BJ (cell line): ENCODE measurements at places on chromosomes 13 and 19.
A peak's percentile ranks its signal among the peaks of the same experiment; 100 is the strongest.

DNA sequence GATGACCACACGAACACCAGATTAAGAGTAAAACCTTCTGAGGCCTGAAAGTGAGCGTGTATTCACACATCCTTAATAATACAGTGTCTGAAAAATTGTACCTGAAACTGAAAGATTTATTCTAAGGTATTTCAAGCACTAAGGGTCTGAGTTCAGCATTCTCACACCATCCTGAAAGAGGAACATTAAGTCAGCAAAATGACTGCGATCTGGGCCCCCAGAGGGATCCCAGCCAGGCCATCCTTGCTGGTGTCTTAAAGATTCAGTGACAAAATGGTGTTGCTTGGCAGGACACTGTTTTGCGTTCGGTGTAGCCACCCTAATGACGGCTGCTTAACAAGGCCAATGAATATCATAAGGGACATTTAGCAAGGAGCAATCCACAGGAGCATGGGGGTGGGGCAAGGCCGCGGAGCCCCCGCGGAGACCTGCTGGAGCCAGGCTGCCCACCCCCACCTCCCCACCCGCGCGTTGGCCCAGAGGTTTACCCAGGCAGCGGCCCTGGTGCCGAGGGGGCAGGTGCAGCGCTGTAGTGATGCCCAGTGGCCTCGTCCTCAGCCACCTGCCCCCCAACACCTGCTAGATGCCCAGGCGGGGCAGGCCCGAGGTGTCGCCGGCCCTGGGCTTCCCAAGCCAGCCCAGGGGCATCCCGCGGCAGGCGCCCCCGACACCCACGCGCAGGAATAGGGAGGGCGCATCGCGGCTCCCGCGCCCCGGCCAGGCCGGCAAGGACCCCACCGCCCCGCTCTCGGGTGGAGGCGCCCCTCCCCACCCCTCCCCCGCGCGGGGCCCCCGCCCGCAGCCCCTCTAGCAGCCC is 742 bp downstream of the NALCN start:
- DNase-seq, result no peak

- DNase-seq, result peak; percentile 9
Measured at GRCh38 chr13:38888309-38888708, 102.3 kb downstream of the STOML3 start.

- DNase-seq, result no peak
Measured at GRCh38 chr13:24661713-24662112, 18.5 kb upstream of the ATP12A start.

DNA sequence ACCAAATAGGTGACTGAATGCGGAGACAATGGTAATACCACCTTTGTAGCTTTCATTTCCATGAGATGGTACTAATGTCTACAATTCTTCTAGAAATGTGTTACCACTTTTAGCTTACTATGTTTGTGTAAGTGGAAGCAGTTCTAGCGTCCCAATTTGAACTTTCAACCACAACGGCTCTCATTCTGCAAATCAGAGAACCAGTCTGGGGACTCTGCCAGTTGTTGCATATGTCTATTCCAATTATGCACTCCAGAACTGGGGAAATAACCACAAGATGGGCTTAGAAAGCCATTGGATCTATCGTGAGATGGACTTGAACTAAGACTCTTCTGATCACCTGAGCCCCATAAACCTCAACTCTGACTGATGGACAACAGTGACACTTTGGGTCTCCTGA is 862.3 kb downstream of the SLITRK1 start:
- DNase-seq, result no peak

- DNase-seq, result no peak
Measured at GRCh38 chr19:14678199-14678598, 3.6 kb upstream of the ADGRE3 start.

DNA sequence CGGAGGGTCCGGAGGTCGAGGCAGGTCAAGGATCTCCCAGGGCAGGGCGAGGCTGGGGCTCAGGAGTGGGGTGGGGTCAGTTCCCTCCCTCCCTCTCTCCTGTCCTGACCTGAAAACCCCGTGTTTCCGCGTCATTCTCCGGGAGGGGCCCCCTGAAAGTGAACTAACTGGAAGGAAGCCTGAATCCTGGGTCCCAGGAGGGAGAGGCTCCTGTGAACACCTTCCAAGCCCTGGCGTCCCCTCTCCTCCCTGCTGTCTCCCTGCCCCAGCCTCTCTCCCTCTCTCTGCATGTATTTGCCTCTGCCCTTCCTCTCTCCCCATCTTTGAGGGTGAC is 741 bp upstream of the CADM4 start:
- DNase-seq, result no peak

GRCh38 chr19:6056282-6056741 is 54.0 kb downstream of the RFX2 start:
- no peak for DNase-seq

GRCh38 chr19:4582980-4583842 is 23.7 kb upstream of the SEMA6B start:
- DNase-seq, result no peak
